ENCODE measurements at places on chromosomes 7 and 10. TPM values are rescaled to one million over a fixed set of nuclear protein-coding genes. Genes with fewer than 3 reads are reported as not detected.

SPOCK2 gene
- total RNA-seq, result 282 TPM

WDR86 gene
- 3.5 TPM for total RNA-seq

ADARB2 gene
- total RNA-seq, result 39.2 TPM

ERVW-1 gene
- not detected for total RNA-seq

SLC18A3 gene
- total RNA-seq, result not detected

FAM25C gene
- not detected for total RNA-seq

TRIL gene
- 25.9 TPM for total RNA-seq

MSS51 gene
- 3.8 TPM for total RNA-seq

TMEM140 gene
- 12.0 TPM for total RNA-seq

ALKBH4 gene
- total RNA-seq, result 17.0 TPM

ADAM22 gene
- 103 TPM for total RNA-seq

C10orf67 gene
- 2.7 TPM for total RNA-seq

KCP gene
- 0.91 TPM for total RNA-seq

STEAP1B gene
- 6.9 TPM for total RNA-seq

PAX4 gene
- total RNA-seq, result not detected

SCART1 gene
- 5.9 TPM for total RNA-seq

FAM221A gene
- 39.8 TPM for total RNA-seq

FBXL15 gene
- total RNA-seq, result 24.1 TPM

LBX1 gene
- not detected for total RNA-seq

NDUFB8 gene
- 296 TPM for total RNA-seq

PARG gene
- 59.0 TPM for total RNA-seq
